ENCODE measurements at places on chromosomes 1 and 21. TPM values are rescaled to one million over a fixed set of nuclear protein-coding genes. Genes with fewer than 3 reads are reported as not detected.

S100A3 gene
- not detected for total RNA-seq

- no peaks in the 10 kb centered on the region for H3K36me3 ChIP-seq
- no peak for DNase-seq
- no peaks in the 10 kb centered on the region for H3K27me3 ChIP-seq
- H3K4me1 ChIP-seq: no peaks in the 10 kb centered on the region
- no peak overlapping the region for H3K4me3 ChIP-seq
- H3K27ac ChIP-seq: no peak overlapping the region
These were observed 13.2 kb downstream of the IFNLR1 start for GRCh38 chr1:24173638-24174575.

DNA sequence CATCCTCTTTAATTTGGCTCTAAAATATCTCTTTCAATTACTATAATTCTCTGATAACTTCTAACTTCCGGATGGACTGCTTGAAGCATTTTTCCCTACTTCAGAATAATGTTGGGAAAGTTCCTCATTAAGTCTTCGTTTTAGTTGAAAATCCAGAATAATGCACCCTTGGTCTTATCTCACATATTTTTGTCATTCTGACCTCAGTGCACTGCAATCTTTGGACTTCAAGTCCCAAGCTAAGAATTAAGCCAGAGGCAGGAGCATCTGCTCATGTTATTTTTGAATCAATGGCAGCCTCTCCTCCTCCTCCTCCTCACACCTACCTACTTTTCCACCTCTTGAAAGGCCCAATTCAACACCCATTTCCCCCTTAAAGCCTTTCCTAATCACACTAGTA, 169.8 kb downstream of the CYYR1 start:
- no peak overlapping the region for H3K27ac ChIP-seq
- H3K27me3 ChIP-seq: no peaks in the 10 kb centered on the region
- H3K4me3 ChIP-seq: no peak overlapping the region
- DNase-seq: no peak
- H3K4me1 ChIP-seq: no peaks in the 10 kb centered on the region

- peak overlapping the region; percentile 79 for H3K27ac ChIP-seq
- no peaks in the 10 kb centered on the region for H3K36me3 ChIP-seq
- H3K4me1 ChIP-seq: peaks cover 9% of the 10 kb centered on the region
- H3K4me3 ChIP-seq: no peak overlapping the region
These were observed 12.2 kb downstream of the SMAP2 start for GRCh38 chr1:40385437-40386358.

FMOD gene
- 92.3 TPM for total RNA-seq

DNA sequence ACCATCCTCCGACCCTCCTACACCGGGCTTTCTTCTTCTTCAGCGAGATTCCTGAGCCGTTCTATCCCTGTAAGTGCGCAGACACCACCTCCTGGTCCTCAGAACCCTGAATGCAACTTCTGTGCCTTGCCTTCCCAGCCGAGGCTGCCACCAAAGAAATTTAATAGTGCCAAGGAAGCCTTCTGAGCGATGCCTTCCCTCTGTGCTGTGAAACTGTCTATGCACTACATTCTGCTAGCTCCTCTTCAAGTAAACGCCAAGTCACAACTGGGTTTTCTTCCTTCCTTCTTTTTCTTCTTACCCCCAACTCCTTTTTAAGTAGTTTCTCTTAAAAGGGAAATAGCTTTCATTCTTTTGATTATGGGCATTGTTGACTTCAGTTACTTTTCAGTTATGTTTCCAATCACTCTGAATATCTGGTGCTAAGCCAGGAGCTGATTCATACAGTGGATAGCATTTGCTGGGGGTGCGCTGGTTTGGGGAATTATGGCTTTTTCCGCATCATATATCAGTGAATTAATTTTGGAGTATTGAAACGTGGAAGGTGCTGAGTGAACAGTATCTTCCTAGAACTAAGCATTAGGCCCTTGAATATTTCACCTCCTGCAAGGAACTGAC, 38.6 kb upstream of the GPR88 start:
- H3K27me3 ChIP-seq: no peaks in the 10 kb centered on the region
- no peak overlapping the region for H3K4me3 ChIP-seq
- no peaks in the 10 kb centered on the region for H3K36me3 ChIP-seq
- no peaks in the 10 kb centered on the region for H3K4me1 ChIP-seq
- no peak overlapping the region for H3K27ac ChIP-seq

GRCh38 chr1:114581335-114582287, at the start of gene BCAS2:
Gene BCAS2 (minus strand): TSS chr1:114581615. CDS start chr1:114581591, 24 bp downstream.
- DNase-seq: peak; percentile 99
- H3K36me3 ChIP-seq: peaks cover 11% of the 10 kb centered on the region
- H3K27ac ChIP-seq: peak within 1 kb of the TSS; percentile 75

DNA sequence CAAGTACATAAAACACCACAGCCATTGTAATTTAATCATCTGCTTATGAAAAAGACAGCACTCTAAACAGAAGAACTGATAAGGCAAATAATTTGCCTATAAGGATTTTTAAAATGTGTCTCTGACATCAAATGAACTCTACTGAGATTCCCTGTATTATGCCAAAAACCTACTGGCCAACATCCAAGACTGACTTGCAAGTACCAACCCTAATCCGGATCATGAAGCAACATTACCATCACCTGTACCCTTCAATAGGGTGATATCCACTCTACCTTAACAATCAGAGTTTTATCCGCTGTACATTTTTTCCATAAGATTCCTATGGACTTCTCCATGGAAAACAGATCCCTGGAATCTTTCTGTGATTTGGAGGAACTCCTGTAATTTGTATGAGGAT, 4.6 kb downstream of the RGS7 start:
- H3K4me1 ChIP-seq: no peaks in the 10 kb centered on the region
- H3K4me3 ChIP-seq: no peak overlapping the region
- no peaks in the 10 kb centered on the region for H3K36me3 ChIP-seq
- no peaks in the 10 kb centered on the region for H3K27me3 ChIP-seq

GRCh38 chr1:58143972-58144697, 402.4 kb downstream of the OMA1 start:
- H3K4me3 ChIP-seq: no peak overlapping the region
- no peak overlapping the region for H3K27ac ChIP-seq
- H3K4me1 ChIP-seq: no peaks in the 10 kb centered on the region

DNA sequence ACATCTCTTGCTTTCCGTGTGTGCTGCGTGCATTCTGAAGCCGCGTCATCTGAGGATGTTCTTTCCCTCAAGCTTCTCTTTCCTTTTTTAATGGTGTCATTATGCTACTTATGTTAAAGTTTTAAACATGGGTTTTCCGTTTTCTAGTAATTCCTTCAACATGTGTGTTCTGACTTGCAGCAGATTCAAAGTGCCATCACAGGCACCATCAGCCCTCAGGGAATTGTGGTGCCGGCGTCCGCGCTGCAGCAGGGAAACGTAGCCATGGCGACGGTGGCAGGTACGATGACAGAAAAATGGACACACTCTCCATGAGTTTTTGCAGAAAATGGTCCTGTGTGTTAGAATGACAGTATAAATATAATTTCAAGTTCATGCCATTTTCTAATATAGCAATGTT, 42.4 kb downstream of the PKNOX1 start:
- no peaks in the 10 kb centered on the region for H3K27me3 ChIP-seq
- no peak for DNase-seq
- H3K4me3 ChIP-seq: no peak overlapping the region
- H3K36me3 ChIP-seq: peaks cover 24% of the 10 kb centered on the region
- no peak overlapping the region for H3K27ac ChIP-seq
- no peaks in the 10 kb centered on the region for H3K4me1 ChIP-seq

All from ascending aorta (tissue), 2 donors.